ENCODE measurements at places on chromosomes 3 and 15. TPM values are rescaled to one million over a fixed set of nuclear protein-coding genes. Genes with fewer than 3 reads are reported as not detected.

- H3K4me3 ChIP-seq = no peak overlapping the region
- H3K36me3 ChIP-seq = no peaks in the 10 kb centered on the region
- no peak for DNase-seq
- H3K27ac ChIP-seq = no peak overlapping the region
- H3K27me3 ChIP-seq = no peaks in the 10 kb centered on the region
Observed at GRCh38 chr15:47516972-47517371, 200.3 kb upstream of the SEMA6D start.

DNA sequence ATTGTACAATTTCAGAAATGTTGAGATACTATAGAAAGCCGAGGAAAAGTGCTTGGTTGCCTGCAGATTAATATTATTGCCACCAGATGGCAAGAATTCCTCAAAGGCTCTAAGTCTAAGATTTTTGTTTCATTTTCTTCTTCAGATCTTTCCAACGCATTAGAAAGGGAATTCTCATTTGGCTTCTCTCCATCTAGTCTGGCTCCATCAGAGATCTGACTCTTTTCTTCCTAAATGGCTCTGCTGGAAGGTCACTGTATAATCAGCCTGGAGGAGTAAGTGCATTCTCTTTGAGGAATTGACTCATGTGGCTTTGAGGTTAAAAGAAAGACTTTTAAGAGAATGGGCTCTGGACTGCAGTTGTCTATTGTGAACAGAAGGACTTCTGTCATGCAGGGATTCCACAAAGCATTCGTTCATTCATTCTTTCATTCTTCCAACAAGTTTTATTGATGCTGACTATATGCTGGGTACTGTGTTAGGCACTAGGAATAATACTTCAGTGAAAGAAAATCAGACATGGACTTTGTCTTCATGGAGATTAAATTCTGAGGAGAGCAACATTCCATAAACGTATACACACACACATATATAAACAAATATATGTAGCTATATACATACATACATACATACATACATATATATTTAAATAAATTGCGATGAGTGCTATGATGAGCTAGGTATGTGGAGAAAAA lies 55.3 kb downstream of the SLC28A2 start:
- H3K4me1 ChIP-seq = no peaks in the 10 kb centered on the region
- peaks cover 44% of the 10 kb centered on the region for H3K27me3 ChIP-seq
- H3K36me3 ChIP-seq = no peaks in the 10 kb centered on the region
- no peak overlapping the region for H3K27ac ChIP-seq

DNA sequence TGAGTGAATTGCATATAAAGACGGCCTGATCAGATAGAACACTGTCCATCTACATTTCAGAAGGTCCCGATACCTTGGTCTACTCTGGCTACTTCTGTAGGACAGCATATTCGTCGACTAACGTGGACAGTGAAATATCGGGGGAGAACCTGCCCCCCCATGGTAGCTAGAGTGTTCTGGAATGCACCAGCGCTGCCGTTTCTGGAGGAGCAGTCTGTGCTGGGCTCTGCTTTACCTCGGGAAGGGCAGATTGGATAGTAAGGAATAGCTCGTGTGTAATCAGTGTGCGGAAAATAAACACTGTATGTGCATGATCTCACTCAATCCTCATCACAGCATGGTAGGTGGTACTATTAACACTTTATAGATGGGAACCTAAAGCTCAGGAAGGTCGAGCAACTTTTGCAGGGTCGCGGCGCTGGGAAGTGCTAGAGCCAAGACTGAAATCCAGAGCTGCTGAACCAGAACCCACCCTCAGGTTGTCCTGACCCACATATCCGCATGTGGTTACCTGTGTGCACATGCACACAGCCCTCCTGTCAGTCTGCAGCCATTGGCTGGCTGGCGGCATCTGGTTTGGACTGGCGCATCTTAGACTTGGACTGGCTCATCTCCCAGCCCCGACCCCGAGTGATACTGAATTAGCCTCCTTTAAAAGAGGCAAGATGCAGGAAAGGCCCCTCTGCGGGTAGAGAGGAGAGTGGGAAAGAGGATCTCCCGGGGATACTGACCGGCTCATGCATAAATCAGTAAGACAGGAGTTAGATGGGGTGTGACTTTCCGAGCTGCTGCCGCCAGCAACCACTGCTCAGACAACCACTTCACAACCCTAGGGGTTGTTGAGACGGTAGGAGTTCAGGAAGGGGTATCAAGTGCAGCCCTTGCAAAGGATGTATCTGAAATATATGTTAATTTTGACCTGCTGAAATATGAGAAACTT lies 155.0 kb upstream of the BHLHE40 start:
- H3K36me3 ChIP-seq = peaks cover 59% of the 10 kb centered on the region
- H3K27me3 ChIP-seq = no peaks in the 10 kb centered on the region
- no peak for DNase-seq
- peaks cover 59% of the 10 kb centered on the region for H3K4me1 ChIP-seq

- H3K36me3 ChIP-seq = no peaks in the 10 kb centered on the region
- peaks cover 6% of the 10 kb centered on the region for H3K27me3 ChIP-seq
Observed at GRCh38 chr15:80697075-80697685, 2.1 kb downstream of the ABHD17C start.

DNA sequence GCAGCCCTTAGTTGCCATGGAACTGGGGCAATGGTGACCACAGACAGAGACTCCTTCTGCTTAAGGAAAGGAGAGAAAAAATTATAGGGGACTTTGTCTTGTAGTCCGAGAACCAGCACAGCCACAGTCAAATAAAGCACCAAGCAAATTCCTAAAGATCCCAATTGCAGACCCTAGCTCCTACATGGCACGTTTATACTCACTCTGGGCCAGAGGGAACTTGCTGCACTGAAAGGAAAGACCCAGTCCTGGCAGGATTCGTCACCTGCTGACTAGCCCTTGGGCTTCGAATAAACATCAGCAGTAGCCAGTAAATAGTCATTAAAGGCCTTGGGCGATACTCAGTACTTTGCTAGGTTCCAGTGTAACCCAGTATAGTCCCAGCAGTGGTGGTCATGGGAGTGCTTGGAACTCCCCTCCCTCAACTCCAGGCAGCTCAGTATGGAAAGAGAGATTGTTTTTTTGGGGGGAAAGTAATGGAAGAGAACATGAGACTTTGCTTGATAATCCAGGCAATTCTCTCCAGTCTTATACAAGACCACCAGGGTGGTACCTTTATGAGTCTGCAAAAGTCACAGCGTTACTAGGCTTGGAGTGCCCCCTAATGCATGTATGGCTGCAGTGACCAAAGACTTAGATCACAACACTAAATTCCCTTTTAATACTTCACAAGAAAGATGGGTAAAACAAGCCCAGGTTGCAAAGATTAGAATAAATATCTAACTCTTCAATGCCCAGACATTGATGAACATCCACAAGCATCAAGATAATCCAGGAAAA lies 66.4 kb upstream of the AGTR1 start:
- H3K4me3 ChIP-seq = no peak overlapping the region
- no peaks in the 10 kb centered on the region for H3K27me3 ChIP-seq
- no peak for DNase-seq
- H3K27ac ChIP-seq = no peak overlapping the region
- no peaks in the 10 kb centered on the region for H3K4me1 ChIP-seq
- H3K36me3 ChIP-seq = peaks cover 9% of the 10 kb centered on the region

GRCh38 chr3:45670991-45671390 lies 18.2 kb upstream of the SACM1L start:
- H3K4me3 ChIP-seq = no peak overlapping the region
- peaks cover 24% of the 10 kb centered on the region for H3K36me3 ChIP-seq
- no peak for DNase-seq
- peaks cover 7% of the 10 kb centered on the region for H3K4me1 ChIP-seq
- no peak overlapping the region for H3K27ac ChIP-seq

DNA sequence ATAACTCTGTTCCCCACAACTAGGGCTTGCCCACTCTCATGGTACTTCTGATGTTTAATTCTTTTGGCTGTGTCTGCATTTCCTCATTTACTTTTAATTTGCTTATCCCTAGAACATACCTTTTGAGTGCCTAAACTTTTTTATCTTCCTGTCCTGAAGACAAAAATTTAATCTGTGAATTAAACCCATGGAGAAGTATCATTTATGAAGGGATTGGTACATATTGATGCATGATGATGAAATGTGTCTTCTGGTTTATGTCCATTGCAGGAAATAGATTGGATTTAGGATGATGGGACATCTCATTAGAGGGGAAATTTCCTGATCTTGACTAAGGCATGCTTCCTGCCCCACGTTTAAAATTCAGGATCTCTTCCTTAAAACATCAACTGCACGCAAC lies 109.5 kb downstream of the PGPEP1L start:
- peaks cover 15% of the 10 kb centered on the region for H3K36me3 ChIP-seq
- no peaks in the 10 kb centered on the region for H3K4me1 ChIP-seq
- DNase-seq = no peak
- no peak overlapping the region for H3K27ac ChIP-seq

The ZNF445 gene
- polyA plus RNA-seq = 2.5 TPM

The LIPC gene
- polyA plus RNA-seq = 0.33 TPM

The ACP3 gene
- polyA plus RNA-seq = not detected

The JMJD7 gene
- polyA plus RNA-seq = 11.3 TPM

The HES1 gene
- polyA plus RNA-seq = 14.3 TPM

The MYEF2 gene
- 3.8 TPM for polyA plus RNA-seq

The CCDC13 gene
- 0.75 TPM for polyA plus RNA-seq

All from naive B cell (primary cell).